Hepatocyte (in vitro differentiated cells): ENCODE measurements at places on chromosomes 7 and 10. TPM values are rescaled to one million over a fixed set of nuclear protein-coding genes. Genes with fewer than 3 reads are reported as not detected.

The ENTPD1 gene
- 6.2 and 8.9 TPM in 2 replicates for total RNA-seq

- no peak for DNase-seq
Measured at GRCh38 chr7:143285470-143285778, 666 bp downstream of the TMEM139 start.

The NME8 gene
- total RNA-seq, result not detected in 2 replicates

The RBM28 gene
- total RNA-seq, result 19.3 and 25.7 TPM in 2 replicates

GRCh38 chr10:43120929-43121314 lies 17.3 kb upstream of the CSGALNACT2 start:
- no peak for DNase-seq
